ENCODE measurements at places on chromosomes 7 and 10. TPM values are rescaled to one million over a fixed set of nuclear protein-coding genes. Genes with fewer than 3 reads are reported as not detected.

The UNC5B gene
- 37.0 TPM for total RNA-seq

The NPM3 gene
- 70.2 TPM for total RNA-seq

DNA sequence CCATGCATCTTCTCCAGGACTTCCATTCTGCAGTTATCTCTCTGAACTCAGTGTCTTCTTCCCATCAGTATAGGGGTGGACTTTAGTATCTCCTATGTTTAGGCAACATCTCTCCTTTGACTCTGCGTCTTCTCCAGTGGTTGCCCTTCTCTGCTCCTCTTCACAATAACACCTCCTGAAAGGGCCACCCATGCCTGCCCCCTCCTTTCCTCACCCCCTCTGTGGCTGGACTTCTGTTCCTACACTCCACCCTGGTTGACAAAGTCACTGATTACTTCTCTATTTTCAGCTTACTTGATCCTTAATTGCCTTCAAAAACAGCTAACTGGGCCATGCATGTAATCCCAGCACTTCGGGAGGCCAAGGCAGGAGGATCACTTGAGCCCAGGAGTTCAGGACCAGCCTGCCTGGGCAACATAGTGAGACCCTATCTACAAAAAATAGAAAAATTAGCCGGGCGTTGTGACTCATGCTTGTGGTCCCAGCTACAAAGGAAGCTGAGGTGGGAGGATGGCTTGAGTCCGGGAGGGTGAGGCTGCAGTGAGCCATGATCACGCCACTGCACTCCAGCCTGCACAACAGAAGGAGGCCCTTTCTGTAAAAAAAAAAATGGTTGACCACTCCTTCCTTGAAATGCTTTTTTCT, 13.7 kb downstream of the SRGN start:
- no peak for ATAC-seq

The PTN gene
- 28.6 TPM for total RNA-seq

The SPDYE6 gene
- total RNA-seq: not detected

The PIK3AP1 gene
- total RNA-seq: 1.0 TPM

- ATAC-seq: no peak
Measured at GRCh38 chr10:93589648-93590562, 11.1 kb downstream of the RBP4 start.

DNA sequence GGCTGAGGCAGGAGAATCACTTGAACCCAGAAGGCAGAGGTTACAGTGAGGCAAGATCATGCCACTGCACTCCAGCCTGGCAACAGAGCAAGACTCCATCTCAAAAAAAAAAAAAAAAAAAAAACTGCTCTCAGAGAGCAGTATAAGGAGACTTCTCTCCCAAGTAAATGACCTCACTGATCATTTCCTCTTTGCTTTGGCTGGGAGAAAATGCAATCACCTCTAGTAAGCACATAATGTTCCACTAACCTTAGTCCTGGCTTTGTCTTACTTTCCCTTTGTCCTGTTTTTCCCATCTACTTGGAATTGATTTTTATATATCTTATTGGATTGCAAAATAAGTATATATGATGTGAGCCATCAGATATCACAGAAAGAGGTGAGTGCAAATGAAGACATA, 2.5 kb downstream of the SLC25A13 start:
- ATAC-seq: no peak

GRCh38 chr10:36943544-36943943, 181.9 kb upstream of the ANKRD30A start:
- ATAC-seq: no peak

GRCh38 chr7:105448181-105448580, 59.5 kb upstream of the SRPK2 start:
- ATAC-seq: peak; percentile 52

GRCh38 chr10:119677904-119678755, 26.9 kb downstream of the BAG3 start:
- no peak for ATAC-seq

DNA sequence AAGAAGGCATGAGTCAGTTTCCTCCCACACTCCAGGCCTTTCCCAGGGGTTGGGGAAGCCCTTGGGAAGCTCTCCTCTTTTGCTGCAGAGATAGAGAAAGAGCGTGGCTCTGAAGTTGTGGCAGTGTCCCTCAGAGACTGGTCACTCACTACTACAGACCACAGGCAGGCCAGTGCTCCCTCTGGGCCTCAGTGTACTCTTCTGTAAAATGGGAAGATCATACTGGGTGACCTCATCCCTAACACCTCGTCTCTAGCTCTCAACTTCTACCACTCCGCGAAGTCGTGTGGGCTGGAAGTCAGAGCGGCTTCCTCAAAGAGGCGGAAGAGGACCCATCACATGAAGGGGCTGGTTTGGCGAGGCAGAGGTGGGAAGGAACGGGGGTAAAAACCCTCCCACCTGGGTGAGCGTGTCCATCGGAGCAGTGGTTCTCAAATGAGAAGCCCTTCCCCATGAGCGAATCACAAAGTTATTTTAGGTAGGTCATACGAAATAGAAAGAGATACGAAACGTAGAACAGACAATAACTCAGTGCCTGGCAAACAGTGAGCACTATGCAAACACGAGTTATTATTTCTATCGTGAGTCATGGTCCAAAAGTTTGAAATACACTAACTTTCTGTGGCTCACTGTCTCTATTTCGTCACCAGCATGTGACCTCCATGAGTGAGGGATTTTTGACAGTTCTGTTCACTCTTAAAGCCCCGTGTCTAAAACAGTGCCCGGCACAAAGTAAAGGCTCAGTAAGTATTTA, 32.7 kb downstream of the PRKAG2 start:
- ATAC-seq: peak; percentile 54

GRCh38 chr7:4023502-4023901, 658.6 kb upstream of the FOXK1 start:
- no peak for ATAC-seq

All from esophagus mucosa (tissue), 1 donor.